ENCODE measurements at places on chromosomes 7 and 10.

DNA sequence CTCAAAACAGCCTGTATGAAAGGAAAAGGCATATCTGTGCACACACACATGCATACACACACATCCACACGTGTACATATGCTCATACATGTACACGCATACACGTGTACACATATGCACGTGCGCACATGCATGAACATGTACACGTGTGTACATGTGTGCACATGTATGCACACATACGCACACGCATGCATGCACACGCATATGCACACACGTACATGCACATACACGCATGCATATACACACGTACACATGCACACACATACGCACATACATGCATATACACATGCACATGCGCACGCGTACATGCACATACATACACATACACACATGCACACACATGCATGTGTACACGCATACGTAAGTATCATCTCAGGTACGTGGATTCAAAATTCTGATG lies 19.4 kb downstream of the DIP2C start:
- no peak for DNase-seq

DNA sequence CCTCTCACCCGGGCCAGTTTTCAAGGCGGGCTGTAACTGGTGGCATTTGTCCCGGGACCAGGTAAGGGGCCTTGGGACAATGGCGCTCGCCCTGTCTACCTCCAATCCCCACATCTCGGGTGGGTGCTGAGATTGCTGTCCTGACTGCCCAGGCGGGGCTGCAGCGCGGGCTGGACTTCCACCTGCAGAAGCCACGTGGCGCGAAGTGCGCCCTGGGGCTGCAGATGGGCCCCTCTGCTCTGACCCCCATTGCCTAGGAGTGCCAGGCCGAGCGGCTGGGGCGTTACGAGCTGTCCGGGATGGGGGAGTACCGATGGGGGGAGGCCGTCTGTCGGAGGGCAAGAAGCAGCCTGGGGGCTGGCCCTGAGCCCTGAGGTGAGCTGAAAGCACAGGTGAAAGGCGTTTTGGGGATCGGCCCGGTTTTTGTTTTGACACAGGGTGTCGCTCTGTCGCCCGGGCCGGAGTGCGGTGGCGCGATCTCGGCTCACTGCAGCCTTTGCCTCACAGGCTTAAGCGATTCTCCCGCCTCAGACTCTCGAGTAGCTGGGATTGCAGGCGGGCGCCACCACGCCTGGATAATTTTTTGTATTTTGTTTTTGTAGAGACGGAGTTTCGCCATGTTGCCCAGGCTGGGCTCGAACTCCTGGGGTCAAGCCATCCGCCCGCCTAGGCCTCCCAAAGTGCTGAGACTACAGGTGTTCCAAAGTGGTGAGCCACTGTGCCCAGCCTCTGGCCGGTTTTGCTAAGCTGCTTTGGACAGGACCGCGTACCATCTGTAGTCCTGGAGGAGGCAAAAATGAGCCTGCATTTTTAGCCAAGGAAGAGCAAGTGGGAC lies at the start of gene SFXN2:
Gene SFXN2, plus strand, starts transcription at position 16 of the 835 bp plus-strand sequence. CDS start 12,001 bp downstream, outside the sequence.
- no peak for DNase-seq

DNA sequence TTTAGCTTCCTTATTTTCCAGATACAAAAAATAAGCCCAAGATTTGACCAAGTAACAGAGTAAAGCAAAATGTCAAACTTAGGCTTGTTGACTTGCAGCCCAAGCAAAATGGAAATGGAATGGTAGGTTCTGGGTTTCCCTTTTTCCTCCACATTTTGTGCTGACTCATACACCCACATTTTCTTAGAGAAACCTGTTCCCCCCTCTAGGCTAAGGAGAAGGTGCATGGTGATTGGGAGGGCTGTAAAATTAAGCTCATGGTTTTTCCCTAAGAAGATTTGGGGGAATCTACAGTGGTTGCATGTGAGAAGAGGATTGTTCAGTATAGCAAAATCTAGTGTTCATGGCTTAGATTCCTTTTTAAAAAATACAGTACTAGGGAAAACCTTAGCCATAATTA lies 127.4 kb downstream of the ARL4A start:
- no peak for DNase-seq

- peak; percentile 18 for DNase-seq
Observed at GRCh38 chr10:7932301-7933036, 114.2 kb downstream of the TAF3 start.

GRCh38 chr10:117861329-117861728 lies 185.4 kb downstream of the RAB11FIP2 start:
- DNase-seq: peak; percentile 9

- no peak for DNase-seq
Observed at GRCh38 chr7:103574576-103574975, 128.6 kb upstream of the SLC26A5 start.

DNA sequence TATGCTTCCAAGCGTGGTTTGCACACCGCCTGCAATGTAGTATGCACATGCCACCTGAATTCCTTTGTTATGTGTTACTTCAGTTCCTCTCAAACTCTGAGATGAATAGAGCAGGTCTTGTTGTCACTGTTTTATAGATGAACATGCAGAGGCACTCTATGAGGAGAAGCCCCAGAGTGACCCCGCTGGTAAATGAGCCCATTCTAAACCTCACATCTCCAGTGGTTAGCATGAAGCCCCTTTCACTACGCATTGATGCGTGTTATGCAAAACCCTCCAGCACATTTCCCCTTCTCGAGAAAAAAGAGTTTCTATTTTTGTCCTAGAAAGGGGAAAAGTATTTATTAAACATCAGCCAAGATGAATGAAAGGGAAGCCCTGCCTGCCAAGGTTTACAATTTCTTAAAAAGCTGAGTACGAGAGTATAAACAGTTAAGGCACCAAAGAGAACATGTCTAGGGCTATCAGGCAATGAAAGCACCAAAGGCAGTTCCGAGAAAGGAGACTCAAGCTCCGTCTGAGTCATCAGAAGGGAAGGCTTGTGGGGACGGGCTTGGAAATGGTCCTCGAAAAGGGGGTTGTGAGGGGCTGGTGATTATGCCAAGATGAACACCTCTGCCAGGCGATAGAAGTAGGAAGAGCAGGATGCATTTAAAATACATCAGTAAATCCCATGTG lies 58.7 kb upstream of the PFKP start:
- no peak for DNase-seq

- DNase-seq: no peak
Observed at GRCh38 chr10:98001736-98002135, 28.7 kb downstream of the CRTAC1 start.

DNA sequence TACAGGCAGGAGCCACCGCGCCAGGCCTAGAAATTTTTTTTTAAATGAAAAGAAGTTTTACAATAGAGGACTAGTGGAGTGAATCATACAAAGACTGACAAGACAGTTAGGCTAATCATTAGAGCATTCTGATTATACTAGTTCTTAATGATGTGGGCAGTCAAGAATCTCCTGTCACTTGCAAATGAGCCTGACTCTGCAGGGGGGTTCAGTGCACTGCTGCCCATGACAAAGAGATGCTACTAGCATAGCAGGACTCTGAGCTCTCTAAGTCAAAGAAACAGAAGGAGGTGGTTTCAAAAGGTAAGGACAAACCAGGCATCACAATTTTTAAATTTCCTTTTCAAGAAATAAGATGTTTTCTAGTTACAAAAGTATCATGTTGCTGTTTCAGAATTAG lies 59.0 kb downstream of the CCDC6 start:
- no peak for DNase-seq

DNA sequence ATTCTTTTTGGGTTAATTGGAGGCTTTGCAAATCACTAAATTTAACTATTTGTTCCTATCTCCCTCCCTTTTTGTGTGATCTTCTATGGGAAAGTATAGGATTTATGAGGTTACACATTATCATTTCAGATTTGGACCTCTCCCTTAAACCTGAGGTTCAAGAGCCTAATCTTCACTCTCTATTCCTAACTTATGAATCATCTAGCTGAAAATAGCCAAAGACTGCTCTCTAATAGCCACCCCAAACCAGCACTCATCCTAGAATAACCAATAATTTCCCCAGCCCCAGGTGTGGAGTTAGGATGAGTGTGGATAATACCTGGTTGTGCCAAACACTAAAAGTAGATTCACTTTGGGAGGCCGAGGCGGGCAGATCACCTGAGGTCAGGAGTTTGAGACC lies 499.2 kb downstream of the GFRA1 start:
- no peak for DNase-seq

DNA sequence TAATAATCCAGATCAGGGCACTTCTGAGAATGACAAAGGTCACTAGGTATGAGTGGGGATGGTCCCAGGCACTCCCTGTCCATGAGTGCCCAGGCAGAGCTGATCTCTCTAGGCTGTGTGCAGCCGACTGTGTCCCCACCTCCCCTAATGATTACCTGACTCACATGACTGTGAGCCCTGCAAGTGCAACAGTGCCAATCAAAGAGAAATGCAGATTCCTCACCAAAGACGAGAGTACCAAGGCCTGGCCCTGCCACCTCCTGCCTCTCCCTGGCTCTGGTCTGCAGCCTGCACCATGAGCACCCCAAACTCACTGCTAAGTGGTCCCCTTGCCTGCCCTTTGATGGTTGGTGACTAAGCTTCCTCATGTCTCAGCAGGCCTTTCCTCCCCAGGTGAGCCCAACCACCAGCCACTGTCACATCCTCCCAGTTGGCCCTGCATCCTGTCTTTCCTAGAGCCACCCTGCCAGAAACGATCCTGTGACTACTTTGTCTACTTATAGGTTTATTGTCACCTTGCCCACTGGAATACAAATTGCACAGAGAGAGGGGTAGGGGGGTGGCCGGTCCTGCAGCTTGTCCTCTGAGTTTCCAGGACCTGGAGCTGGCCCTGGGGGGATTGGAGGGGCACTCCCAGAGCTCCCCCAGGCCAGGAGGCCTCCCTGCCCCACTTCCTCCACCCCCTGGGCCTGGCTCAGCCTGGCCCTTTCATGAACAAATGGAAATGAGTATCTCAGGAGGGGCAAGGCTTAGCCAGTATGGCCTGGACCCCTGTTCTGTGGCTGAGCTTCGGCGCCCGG lies 22.4 kb upstream of the GDF10 start:
- no peak for DNase-seq

GRCh38 chr7:116534790-116535189 lies 10.0 kb downstream of the CAV1 start:
- DNase-seq: no peak

- DNase-seq: peak; percentile 36
Observed at GRCh38 chr7:69800495-69800894, 202.2 kb downstream of the AUTS2 start.

GRCh38 chr7:29080803-29081202 lies 65.5 kb downstream of the CPVL start:
- DNase-seq: peak; percentile 44

GRCh38 chr7:33874943-33875342 lies 30.4 kb upstream of the BMPER start:
- peak; percentile 99 for DNase-seq

DNA sequence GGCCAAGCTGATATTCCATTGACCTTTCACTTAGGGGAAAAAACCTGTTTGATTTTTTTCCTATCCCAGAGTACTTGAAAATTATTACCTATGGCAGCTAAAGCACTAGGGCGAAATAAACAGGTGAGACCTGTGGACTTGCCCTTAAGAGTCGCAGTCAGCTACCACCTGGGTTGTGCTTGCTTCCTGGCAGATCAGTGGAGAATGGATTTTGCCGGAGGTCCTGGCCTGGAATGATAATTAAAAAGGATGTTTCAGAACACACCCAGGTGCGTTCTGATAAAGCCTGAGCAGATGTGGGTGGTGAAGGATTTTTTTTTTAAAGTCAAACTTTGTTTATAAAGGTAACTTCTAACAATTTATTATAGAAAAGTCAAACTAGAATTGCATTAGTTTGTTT lies 59.1 kb downstream of the AUTS2 start:
- DNase-seq: no peak

DNA sequence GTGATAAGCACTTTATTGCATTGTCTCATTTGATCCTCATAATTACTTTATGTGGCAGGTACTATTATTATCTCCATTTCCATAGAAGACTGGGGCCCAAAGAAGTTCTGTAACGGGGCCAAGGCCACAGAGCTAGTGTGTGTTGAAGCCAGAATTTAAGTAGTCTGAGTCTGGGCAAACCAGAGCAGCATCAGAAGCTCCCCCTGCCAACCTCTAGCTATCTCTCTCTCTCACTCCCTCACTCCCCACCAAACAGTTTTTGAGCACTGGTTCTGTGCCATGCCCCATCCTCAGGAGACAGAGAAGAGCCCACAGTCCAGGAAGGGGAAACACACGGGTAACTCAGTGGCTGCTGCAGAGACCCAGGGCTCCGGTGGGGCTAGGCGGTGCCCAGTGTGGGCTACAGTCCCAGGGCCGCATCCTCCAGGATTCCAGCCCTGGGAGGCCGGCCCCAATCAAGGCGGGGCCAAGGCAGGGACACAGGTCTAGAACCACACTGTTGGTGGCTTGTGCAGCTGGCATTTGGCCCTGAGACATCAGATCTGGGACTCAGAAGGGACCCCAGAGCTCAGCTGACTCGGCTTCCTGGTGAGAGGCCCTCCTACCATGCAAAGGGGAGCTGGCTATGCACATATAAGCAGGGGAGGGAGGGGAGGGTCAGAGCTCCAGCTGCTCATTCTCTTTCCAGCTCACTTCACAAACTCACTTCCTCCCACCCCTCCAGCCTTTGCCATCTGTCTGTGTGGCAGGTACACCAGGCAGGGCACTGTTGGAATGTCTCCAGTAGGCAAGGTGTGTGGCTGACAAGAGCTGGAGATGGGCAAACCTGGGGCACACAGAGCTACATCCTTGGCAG lies 34.4 kb downstream of the COL13A1 start:
- DNase-seq: no peak

GRCh38 chr7:64733550-64734240 lies 60.5 kb upstream of the ZNF138 start:
- DNase-seq: no peak

- DNase-seq: no peak
Observed at GRCh38 chr7:100360135-100360854, 2.4 kb downstream of the PILRB start.

- DNase-seq: no peak
Observed at GRCh38 chr10:51092402-51092801, 18.1 kb downstream of the PRKG1 start.

DNA sequence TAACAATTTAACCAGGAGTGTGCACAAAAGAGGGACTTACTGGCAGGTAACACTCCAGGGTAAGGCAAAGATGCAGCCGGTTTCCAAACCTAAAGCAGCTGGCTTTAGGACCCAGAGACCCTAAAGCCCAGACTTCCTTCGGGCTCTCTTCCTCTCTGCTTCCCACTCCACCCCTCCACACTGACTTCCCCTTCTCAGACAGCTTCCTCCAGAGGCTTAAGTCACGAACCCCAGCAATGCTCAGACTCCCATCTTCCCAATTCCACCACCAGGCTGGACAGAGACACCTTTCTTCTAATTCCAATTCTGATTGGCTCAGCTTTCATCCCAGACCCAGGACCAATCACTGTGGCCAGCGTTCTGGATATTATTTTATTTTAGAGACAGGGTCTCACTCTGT lies 24.8 kb downstream of the STYXL1 start:
- no peak for DNase-seq

- DNase-seq: no peak
Observed at GRCh38 chr10:102674566-102674965, 30.3 kb downstream of the TRIM8 start.

- no peak for DNase-seq
Observed at GRCh38 chr10:130958003-130958402, 353.5 kb downstream of the TCERG1L start.

Data from fibroblast of skin of abdomen (primary cell).